ENCODE measurements at places on chromosomes 13 and 19. TPM values are rescaled to one million over a fixed set of nuclear protein-coding genes. Genes with fewer than 3 reads are reported as not detected.

ZNF550 gene
- 4.6 TPM for total RNA-seq

FFAR2 gene
- total RNA-seq, result not detected

ZNF132 gene
- total RNA-seq, result 12.2 TPM

GPC6 gene
- total RNA-seq, result 26.3 TPM

SMIM44 gene
- not detected for total RNA-seq

PSG2 gene
- total RNA-seq, result not detected
